ENCODE measurements at places on chromosomes 4 and X.
A peak's percentile ranks its signal among the peaks of the same experiment; 100 is the strongest.

GRCh38 chr4:85740431-85740861, 265.5 kb downstream of the ARHGAP24 start:
- H3K4me1 ChIP-seq: no peaks in the 10 kb centered on the region
- no peak for DNase-seq
- no peak overlapping the region for H3K27ac ChIP-seq
- H3K27me3 ChIP-seq: no peaks in the 10 kb centered on the region
- no peaks in the 10 kb centered on the region for H3K36me3 ChIP-seq

DNA sequence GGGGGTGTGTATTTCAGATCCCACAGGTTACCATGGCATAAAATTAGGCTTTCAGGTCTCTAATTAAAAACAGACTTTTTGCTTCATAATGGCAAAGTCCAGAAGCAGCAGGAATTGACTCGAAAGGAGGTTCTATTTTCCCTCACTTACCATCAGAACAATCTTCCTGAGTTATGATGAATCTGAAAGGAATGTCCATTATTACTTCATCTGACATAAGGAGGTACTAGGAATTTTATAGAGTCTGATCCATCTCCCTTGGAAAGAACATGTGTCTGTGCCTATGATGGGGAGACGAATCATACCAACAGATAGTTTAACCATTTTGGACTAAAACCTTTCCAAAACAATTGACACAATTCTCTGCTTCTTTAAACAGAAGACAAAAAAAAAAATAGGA, 206.3 kb upstream of the FGF13 start:
- peaks cover under 1% of the 10 kb centered on the region for H3K4me1 ChIP-seq
- no peak for DNase-seq
- H3K27ac ChIP-seq: no peak overlapping the region
- no peaks in the 10 kb centered on the region for H3K27me3 ChIP-seq
- H3K36me3 ChIP-seq: no peaks in the 10 kb centered on the region
- no peak overlapping the region for H3K4me3 ChIP-seq

DNA sequence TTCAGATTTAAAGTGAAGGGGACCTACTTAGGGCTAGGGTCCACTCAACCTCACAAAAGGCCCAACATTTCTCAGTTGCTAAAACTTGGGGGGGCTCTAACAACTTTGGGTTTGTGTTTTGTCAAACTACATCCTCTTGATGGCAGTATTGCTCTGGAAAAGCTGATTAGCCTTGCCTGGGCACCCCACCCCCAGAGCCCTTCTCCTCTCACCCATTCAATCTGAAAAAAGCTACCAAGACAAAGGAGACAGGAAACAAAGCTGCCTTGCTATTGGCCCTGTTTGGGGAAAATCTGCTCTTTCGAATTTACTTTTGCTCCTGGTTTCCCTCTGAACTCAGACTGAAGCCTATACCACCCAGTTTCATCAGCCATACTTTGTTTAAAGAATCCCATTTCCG, 195.2 kb upstream of the STK26 start:
- peak; percentile 42 for DNase-seq
- peak overlapping the region; percentile 79 for H3K27ac ChIP-seq
- peaks cover 34% of the 10 kb centered on the region for H3K36me3 ChIP-seq
- H3K27me3 ChIP-seq: no peaks in the 10 kb centered on the region
- peaks cover 10% of the 10 kb centered on the region for H3K4me1 ChIP-seq

DNA sequence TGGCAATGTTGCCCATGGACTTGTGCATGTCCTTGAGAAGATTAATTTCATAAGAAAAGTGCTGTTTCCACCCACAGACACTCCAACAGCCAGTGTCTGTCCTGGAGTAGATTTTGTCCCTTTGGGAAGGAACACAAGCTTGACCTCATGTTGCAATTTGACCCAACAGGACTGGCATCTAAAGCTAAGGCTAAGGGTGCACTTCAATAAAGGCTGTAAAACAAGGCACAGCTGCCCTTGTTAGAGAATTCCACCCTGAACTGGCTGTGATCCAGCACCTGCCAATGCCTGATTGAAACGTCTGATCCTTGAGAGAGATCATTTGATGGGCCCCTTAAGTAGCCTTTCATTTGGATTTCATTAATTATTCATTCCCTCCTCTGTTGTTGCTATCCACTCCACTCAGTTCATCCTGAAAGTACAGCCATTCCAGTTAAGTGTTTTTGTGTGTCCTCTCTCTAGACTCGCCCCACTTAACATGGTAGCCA, 56.2 kb downstream of the CD99L2 start:
- no peak overlapping the region for H3K4me3 ChIP-seq
- no peaks in the 10 kb centered on the region for H3K27me3 ChIP-seq

DNA sequence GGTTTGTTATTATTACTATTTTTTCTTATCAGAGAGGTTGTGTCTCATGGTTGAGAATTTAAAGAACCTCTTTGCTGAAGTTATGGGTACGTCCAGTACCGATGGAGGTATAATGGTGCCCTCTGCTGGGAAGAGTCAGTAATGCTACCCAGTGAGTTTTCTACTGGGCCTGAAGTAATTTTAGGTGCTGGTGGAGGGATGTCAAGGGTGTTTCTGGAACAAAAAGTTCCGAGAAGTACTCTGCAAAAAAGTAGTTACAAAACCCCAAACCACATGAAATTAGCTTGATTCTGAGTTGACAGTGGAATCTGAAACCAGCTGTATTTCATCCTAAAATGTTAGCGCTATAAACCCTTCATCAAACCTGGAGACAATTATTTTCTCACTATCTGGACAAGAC, 102.5 kb upstream of the MID1 start:
- peak; percentile 39 for DNase-seq
- peaks cover 2% of the 10 kb centered on the region for H3K4me1 ChIP-seq
- H3K4me3 ChIP-seq: no peak overlapping the region
- H3K27me3 ChIP-seq: no peaks in the 10 kb centered on the region
- no peak overlapping the region for H3K27ac ChIP-seq
- no peaks in the 10 kb centered on the region for H3K36me3 ChIP-seq

DNA sequence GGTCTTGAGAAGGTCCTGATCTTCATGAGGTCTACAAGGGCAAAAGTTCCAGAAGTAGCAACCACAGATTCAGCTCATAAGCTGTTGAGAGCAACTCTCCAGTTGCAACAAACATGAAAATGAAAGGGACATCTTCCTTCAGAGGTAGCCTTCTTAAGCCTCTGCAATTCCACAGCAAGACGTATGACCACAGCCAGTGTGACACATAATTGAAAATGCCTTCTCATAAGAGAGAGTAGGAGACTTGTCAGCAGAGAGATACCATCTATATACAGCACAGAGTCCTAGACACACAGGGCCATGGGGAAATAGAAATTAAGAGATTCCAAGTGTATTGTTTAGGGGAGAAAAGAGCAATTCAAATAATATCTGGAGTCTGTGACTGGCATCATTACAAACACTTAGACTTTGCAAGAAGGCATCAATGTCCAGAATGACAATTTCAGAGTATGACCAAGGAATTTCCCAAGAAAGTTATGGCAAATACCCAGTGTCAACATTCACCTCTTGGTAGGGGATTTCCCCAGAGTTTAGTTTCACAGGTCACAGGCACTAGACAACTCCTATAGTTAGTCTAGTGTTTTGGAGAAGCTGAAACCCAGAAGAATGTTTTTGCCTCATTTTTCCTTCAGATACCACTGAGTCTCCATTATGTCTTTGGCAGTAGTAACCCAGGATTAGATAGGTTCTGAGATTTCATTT, 340.3 kb downstream of the ZNF674 start:
- no peak overlapping the region for H3K27ac ChIP-seq
- H3K4me1 ChIP-seq: no peaks in the 10 kb centered on the region
- no peak for DNase-seq

GRCh38 chrX:107551546-107551945, 76.8 kb upstream of the PRPS1 start:
- DNase-seq: no peak
- no peak overlapping the region for H3K27ac ChIP-seq
- no peak overlapping the region for H3K4me3 ChIP-seq
- no peaks in the 10 kb centered on the region for H3K4me1 ChIP-seq
- no peaks in the 10 kb centered on the region for H3K27me3 ChIP-seq
